ENCODE measurements at places on chromosomes 13 and 19. TPM values are rescaled to one million over a fixed set of nuclear protein-coding genes. Genes with fewer than 3 reads are reported as not detected.

Gene ZNF556
- total RNA-seq = not detected

Gene WTIP
- total RNA-seq = 24.0 TPM

Gene ZNF44
- 3.9 TPM for total RNA-seq

Gene KLK2
- total RNA-seq = not detected

Gene LIN7B
- total RNA-seq = 1.4 TPM

Gene NLRP7
- not detected for total RNA-seq

Gene CDC42EP5
- total RNA-seq = 112 TPM

Gene ANGPTL4
- 1.0 TPM for total RNA-seq

Gene DNAAF3
- total RNA-seq = 0.26 TPM

Gene CYP4F12
- total RNA-seq = not detected

Gene GIPR
- total RNA-seq = not detected

Gene HIPK4
- total RNA-seq = under 0.01 TPM

Gene SYNGR4
- total RNA-seq = not detected

GRCh38 chr19:18809149-18809868 lies 18.2 kb upstream of the COMP start:
- DNase-seq = no peak

- DNase-seq = no peak
These were observed 136.0 kb downstream of the KDM4B start for GRCh38 chr19:5104871-5105351.

DNA sequence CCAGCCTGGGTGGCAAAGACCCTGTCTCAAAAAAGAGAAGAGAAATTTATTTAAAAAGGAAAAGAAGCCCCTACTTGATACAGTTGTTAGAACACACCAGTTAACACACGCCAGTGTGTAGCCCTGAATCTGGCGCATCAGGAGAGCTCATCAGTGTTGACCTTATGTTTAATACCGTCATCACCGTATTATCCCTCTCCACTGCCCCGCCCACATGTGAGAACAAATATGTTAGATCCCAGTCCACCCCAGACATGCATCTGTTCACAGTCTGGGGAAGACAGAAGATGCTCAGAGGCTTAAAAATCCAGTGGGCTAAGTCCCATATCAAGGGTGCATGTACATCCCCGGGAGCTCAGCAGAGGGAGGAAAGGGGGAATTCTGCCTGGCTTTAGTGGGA lies 155.2 kb downstream of the DPF1 start:
- no peak for DNase-seq

GRCh38 chr13:42168496-42168895 lies 103.5 kb upstream of the AKAP11 start:
- DNase-seq = no peak

- no peak for DNase-seq
These were observed 155.2 kb upstream of the RNF113B start for GRCh38 chr13:98332222-98332621.

- no peak for DNase-seq
These were observed 24.2 kb downstream of the NEK5 start for GRCh38 chr13:52104624-52105023.

DNA sequence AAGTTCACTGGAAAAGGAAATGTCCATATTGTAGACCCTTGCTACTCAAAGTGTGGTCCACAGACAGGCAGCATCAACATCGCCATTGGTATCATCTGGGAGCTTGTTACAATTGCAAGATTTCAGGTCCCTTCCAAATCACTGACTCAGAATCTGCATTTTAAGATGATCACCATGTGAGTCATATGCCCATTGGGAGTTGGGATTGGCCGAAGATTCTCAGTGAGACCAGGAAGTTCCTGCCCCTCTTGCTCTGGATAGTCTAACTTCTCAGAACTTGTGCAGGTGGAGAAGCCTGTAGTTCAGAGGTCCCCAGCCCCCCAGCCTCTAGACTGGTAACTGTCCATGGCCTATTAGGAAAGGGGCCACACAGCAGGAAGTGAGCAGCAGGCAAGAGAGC lies 48.9 kb upstream of the URAD start:
- no peak for DNase-seq

DNA sequence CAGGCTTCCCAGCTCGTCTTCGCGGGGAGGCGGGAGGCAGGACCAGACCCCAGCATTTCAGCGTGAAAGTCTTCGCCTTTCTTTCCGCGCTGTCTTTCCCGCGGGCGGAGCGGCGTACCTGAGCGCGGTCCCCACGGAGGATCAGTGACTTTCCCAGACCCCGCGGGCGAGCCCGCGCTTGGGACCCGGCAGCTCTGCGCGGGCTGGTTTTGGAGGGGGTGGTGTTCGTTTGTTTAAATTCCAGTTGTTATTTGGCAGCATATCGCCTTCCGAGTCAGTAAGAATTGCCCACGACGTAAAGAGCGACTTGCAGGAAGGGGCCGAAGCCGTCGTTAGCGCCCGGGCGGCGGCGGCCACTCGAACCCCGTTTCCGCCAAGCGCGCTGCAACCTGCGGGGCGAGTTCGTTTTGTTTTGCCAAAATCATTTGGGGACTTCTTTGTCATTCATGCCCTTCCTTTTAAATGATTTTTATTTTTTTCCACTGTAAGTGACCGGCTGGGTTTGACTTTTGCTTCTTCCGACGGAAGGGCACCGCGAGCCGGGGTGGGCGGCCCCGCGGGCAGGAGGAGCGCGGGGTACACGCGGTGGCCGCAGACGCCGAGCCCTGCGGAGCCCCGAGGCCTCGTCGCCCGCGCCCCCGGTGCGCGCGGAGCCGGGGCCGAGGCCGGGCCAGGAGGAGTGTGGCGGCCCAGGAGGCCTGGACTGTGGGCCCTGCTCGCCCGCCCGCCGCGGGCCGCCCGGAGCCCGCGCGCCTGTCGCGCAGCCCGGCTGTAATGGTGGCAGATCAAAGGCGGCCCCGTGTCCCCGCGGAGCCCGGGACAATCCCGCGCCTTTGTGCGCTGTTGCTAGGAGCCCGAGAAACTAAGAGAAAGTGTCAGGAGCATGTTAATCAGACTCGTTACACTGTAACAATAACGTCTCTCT lies 75.9 kb downstream of the ZIC5 start:
- no peak for DNase-seq

- no peak for DNase-seq
These were observed 117.6 kb upstream of the MCF2L start for GRCh38 chr13:112851107-112852038.

- peak; percentile 39 for DNase-seq
These were observed 7.0 kb downstream of the PLVAP start for GRCh38 chr19:17370026-17370587.

- no peak for DNase-seq
These were observed 60.1 kb downstream of the RNASEH2B start for GRCh38 chr13:50969691-50970090.

DNA sequence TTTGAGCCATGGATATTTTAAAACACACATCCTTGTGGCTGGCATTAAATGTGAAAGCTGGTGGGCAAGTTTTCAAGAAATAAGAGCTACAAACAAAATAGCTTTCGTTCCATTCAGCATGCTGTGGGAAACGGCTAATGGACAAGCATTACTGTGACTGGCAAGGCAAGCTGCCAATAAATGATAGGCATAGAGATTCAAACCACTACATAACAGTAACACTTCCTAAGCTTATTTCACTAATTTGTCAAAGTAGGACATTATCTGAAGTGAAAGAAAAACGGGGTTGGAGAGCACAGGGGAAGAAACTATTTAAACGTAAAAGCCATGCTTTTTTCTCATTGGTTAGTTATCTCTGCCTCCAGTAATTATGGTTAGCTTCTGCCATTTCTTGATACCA lies 26.0 kb downstream of the OBI1 start:
- DNase-seq = no peak

GRCh38 chr13:28401303-28402056 lies 93.4 kb downstream of the FLT1 start:
- DNase-seq = peak; percentile 54

DNA sequence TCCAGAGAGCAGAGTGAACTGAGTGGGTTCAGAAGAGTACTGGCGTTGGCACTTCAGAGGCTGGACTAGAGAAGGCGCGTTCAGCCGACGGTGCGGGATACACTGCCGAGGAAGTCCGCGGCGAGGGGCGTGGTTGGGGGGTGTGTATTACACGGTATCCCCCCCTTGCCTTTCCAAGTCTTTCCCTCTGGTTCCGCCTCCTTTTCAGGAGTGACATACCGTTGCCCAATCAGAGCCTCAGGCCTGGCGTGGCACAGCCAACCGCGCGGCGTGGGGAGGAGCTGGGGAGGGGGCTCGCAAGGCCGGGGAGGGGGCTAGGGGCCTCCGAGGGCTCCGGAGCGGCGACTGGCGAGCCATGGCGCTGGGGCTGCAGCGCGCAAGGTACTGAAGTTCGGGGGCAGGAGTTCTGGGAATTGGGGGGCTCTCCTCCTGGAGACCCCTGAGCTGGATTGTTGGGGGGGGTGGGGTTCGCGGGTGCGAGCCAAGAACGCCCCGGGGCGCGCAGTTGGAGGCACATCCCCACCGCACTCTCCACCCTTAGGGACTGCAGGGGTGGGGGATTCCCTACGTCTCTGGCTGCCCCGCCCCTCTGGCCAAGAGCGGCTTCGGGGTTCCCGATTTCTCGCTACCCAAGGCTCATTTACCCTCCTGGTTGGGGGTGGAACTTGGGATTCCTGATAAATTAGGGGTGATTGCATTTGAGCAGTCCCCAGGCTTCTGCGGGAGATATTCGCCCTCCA lies at the start of gene HIF3A:
TSS of gene HIF3A (plus strand) at position 321 of the 740 bp plus-strand sequence. CDS start at position 356, 35 bp downstream.
- peak; percentile 65 for DNase-seq

- DNase-seq = no peak
These were observed 2.4 kb downstream of the DHX34 start for GRCh38 chr19:47351548-47351947.

DNA sequence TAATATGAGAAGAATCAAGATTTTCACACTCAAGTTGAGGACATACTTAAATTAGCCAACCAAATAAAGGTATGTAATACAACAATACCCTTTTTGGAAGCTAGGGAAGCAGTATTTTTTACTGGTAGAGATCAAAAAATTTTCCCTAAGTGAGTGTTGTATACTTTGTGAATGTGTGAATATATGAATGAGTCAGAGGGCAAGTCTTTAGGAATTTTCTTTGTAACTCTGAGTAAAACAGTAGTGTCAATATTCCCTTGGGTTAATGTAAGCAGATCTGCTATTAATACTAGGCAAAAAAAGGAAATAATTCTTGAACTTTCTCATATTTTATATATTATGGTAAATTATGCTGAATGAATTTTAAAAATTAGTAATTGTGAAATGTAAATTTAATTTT lies 1161.8 kb upstream of the MIR17HG start:
- no peak for DNase-seq

GRCh38 chr13:94169454-94170144 lies 309.9 kb downstream of the DCT start:
- no peak for DNase-seq

- DNase-seq = no peak
These were observed 12.3 kb downstream of the ATP8B3 start for GRCh38 chr19:1799695-1800342.

- DNase-seq = no peak
These were observed 485.8 kb downstream of the ZNF536 start for GRCh38 chr19:30857966-30858490.

DNA sequence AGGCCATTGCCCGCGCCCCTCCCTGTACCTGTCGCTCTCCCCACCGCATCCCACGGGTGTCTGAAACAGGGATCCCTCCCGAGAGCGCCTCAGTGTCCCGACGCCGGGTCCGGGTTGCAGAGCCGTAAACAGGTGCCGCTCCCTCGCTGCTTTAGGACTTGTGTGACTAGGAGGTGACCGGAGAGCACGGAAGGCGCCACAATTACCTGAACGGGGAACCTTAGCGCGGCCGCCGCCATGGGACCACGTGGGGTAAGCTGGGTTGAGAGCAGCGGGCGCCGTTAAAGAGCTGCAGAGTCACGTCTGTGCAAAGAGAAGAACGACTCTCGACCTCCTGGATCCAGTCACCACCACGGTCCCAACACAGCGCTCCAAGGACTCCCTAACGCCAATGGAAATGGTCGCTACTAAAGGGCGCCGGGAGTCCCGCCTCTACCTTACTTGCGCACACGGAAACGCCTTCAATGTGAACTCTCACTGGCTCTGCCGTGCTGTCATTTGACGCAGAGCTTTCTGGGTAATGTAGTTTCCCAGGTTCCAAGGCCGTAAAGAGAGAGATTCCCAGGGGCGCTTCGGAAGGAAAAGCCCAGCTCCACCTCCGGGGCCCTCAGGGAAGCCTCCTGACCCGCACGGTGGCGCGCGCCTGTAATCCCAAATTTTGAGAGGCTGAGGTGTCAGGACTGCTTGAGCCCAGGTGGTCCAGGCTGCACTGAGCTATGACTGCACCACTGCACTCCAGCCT lies at the start of gene ZNF552:
TSS of gene ZNF552 (minus strand) at position 409 of the 742 bp plus-strand sequence. CDS start at position 239, 170 bp downstream.
- peak; percentile 87 for DNase-seq

- DNase-seq = no peak
These were observed 1624.1 kb upstream of the PRR20A start for GRCh38 chr13:55516610-55517009.

DNA sequence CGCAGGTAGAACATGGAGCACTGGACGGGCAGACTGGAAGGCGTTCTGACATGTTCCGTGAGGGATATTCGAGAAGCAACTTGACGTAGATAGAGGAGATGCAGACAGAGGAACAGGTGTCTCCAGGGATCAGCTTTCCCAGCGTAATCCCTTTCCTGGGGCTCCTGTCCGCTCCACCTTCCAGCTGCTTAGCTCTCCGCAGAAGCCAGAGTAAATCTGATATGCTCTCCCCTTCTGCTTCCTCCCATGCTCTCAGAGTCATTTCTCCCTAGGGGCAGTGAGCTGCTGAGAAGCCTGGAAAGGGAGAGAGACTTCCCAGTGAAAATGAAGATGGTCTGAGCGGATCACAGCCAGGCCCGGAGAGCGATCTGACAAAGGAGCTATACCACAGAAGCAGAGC lies 23.0 kb upstream of the OLFM4 start:
- DNase-seq = no peak

DNA sequence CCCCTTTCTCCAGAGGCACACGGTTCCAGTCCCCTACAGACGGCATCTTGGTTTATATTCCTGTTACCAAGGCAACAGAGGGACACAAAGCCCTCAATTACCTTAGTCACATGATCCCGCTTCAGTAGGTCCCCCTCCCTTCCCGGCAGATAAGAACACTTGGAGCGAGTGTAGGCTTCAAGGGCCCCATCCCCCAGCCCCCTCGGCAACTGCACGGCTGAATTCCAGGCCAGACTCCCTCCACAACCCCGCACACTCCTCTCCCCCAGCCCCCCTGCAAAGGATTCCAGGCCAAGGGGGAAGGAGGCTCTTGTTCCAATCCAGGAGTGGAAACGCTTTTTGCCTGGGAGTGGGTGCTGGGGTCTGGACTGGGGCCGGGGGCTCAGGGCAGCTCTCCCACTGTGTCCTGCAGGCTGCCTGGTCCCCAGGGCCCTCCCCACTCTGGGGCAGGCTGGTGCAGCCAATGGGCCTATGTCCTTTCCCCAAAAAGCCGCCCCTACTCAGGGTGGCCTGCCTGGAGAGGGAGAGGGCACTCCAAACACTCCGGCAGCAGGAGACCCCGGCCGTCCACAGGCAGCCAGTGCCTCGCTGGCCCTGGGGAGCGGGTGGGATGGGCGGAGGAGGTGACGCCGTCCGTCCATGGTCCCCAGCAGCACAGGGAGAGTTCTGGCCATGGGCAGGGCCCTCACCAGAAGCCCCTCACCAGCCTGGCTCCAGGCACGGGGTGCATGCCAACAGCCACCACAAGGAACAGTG lies 62.6 kb downstream of the MLLT1 start:
- no peak for DNase-seq

GRCh38 chr13:52454459-52454819 lies 839 bp upstream of the CKAP2 start:
- DNase-seq = no peak

Measured in dermis microvascular lymphatic vessel endothelial cell (primary cell).